ENCODE measurements at places on chromosomes 3 and 15. TPM values are rescaled to one million over a fixed set of nuclear protein-coding genes. Genes with fewer than 3 reads are reported as not detected.
A peak's percentile ranks its signal among the peaks of the same experiment; 100 is the strongest.

AMIGO3 gene
- not detected for total RNA-seq

ALDH1L1 gene
- total RNA-seq = not detected

PLA2G4F gene
- not detected for total RNA-seq

CCDC54 gene
- not detected for total RNA-seq

STXBP5L gene
- not detected for total RNA-seq

AGBL1 gene
- not detected for total RNA-seq

SPG11 gene
- 219 TPM for total RNA-seq

AZI2 gene
- total RNA-seq = 29.1 TPM

P2RY13 gene
- total RNA-seq = 0.90 TPM

- DNase-seq = no peak
Measured at GRCh38 chr3:101719604-101720185, 4.7 kb upstream of the CEP97 start.

GRCh38 chr15:66729331-66729951 is 27.4 kb downstream of the SMAD6 start:
- DNase-seq = no peak

DNA sequence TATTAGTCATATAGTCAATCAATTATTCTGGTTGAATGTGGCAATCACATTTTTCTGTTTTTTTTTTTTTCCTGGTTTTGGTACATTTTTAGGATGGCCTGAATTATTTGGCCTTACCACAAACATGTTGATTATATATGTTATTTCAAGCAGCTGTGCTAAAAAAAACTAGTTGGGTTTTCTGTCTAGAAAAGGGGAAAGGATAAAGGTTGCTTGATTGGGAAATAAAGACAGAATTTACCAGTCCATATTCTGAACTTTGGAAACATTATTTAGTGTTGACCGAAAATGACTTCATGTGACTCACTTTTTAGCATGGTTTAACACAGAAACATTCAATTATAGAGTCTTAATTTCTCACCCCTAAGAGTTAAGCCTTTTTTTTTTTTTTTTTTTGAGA is 8.1 kb downstream of the MORF4L1 start:
- DNase-seq = no peak

- DNase-seq = no peak
Measured at GRCh38 chr3:96756516-96756915, 57.9 kb upstream of the EPHA6 start.

DNA sequence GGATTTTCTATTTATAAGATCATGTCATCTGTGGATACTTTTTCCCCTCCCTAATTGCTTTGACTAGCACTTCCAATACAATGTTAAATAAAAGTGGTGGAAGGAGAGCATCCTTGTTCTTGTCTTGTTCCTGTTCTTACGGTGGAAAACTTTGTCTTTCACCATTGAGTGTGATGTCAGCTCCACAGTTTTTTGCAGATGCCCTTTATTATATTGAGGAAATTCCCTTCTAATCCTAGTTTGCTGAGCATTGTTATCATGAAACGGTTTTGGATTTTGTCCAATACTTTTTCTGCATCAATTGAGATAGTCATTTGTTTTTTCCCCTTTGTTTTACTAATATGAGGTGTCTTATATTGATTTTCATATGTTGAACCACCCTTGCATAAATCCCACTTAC is 19.9 kb upstream of the IL20RB start:
- DNase-seq = no peak

- no peak for DNase-seq
Measured at GRCh38 chr15:39031596-39031995, 467.0 kb upstream of the RASGRP1 start.

GRCh38 chr3:159776779-159777178 is 211.9 kb upstream of the IL12A start:
- DNase-seq = no peak

GRCh38 chr15:25862472-25863110 is 536 bp downstream of the ATP10A start:
- DNase-seq = peak; percentile 47

GRCh38 chr3:48441940-48442339 is 1.9 kb downstream of the TMA7 start:
- no peak for DNase-seq

DNA sequence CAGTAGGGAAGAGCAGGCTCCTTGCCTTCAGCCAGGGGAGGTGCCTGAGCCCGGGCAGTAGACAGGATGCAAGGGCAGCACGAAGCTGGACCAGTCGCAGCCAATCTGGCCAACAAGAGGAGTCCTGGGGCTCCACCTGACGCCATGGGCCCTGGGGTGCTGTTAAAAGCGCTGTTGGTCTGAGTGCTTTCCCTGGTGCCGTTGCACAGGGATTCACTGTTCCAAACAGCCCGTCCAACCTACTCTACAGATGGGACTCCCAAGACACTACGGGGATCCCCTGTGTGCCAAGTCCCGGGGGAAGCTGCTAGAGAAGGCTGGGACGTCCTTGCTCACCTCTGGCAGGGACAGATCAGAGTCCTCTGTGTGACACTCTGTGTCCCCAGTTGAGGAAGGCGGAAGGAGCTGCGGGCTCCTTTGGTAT is 632 bp downstream of the CTSH start:
- DNase-seq = no peak

GRCh38 chr3:69339760-69340159 is 46.1 kb downstream of the FRMD4B start:
- no peak for DNase-seq

DNA sequence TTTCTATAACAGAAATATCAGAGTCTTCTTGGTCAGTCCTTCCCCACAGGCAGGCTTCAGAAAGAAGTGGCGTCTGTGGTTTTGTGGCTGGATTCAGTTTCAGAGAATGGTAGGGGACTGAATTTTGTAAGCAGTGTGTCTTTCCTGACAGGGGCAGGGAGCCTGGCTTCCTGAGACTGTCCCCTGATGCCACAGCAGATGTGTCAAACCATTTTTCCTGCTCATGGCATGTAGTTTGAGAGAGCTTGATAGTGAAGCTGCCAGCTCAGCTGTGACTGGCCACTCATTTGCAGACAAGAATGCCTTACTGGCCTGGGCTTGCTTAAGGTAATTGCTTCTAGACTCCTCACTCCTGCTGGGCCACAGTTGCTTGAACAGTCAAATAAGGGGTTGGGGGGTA is 26.4 kb downstream of the LARS2 start:
- no peak for DNase-seq

DNA sequence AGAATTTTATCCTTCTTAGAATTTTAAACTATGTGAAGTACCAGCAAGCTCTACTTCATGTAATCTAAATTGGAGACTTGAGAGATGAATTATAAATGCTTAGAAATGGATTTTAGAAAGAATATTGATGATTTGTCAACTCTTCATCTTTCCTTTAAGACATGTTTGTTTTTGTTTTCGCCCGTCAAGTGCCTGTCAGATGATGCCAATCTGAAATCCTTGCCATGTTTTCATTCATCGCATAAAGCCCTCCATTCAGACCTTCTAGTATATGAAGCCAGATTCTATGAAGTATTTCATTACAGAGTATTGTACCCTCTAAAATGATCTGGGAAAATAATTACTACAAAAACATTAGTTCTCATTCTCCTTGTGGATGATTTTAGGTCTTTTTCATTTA is 223.2 kb upstream of the SOX2 start:
- DNase-seq = no peak

DNA sequence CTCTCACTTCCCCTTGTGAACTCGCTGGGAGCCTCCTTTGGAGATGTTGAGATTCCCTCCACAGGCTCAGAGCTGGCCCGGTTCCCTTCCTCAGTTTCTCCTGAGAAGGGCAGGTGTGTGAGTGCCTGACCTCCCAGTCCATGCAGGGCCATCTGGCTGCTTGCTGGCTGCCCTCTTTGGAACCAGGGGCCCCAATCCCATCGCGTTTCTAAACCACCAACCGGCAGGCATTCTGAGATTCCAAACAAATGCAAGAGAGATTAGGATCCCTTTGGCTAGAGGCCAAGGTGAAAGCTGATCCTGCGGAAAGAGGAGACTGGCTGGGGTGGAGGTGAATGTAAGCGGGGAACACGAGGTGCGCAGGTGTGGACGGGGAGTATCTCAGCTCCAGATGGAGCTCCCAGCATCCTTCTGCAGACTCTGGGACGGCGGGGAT is 2.9 kb upstream of the PRRT3 start:
- DNase-seq = no peak

DNA sequence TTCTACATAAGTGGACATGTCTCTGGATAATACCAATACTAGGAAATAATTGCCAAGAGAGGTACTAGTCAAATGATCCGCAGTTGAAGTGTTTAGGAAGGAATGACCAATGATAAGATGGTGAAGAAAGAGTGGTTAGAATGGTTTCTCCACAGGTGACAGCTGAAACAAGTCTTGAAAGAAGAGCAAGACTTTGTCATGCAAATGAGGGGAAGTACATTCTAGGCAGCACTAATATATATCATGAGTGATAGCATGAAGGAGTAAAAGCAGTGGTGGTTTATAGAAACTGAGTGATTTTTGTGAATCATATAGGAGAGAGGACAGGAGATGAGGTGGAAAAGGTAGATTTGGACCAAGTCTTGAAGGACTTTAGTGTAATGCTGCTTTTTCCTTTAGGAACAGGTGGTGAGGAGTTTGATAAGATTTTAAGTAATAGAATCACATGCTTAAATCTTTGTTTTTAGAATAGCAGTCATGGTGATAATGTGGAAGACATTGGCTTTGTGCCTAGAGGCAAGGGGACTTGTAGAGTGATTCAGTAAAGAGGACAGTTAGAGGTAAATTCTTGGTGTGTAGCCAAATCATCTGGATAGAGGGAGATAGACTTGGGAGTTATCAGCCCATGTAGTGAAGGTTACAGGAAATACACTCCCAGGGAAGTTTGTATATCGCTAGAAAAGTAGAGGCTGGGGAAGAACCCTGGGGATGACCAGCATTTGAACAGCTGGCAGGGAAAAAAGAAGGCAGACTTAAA is 31.9 kb downstream of the SLMAP start:
- peak; percentile 59 for DNase-seq

DNA sequence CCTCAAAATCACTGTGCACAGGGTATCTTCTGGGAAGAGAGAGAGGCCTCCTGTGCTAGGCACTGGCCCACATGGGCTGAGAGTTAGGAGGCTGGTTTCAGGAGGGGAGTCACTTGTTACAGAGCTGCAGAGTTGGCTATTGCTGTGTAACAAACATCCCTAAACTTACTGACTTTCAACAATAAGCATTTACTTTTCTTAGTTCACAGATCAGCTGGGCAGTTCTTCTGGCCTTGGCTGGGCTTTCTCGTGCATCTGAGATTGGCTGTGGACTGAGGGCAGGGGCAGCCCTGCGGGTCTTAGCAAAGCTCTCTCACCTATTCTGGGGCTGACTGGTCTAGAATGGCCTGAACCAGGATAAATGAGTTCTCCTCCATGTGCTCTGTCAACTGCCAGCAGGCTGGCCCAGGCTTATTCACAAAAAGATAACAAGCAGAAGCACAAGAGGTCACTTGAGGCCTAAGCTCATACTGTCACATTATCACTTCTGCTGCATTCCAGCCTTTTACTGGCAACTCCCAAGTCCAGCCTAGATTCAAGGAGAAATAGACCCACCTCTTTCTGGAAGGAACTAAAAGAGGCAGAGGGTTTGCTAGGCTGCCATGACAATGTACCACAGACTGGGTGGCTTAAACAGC is 17.2 kb upstream of the RBSN start:
- no peak for DNase-seq

DNA sequence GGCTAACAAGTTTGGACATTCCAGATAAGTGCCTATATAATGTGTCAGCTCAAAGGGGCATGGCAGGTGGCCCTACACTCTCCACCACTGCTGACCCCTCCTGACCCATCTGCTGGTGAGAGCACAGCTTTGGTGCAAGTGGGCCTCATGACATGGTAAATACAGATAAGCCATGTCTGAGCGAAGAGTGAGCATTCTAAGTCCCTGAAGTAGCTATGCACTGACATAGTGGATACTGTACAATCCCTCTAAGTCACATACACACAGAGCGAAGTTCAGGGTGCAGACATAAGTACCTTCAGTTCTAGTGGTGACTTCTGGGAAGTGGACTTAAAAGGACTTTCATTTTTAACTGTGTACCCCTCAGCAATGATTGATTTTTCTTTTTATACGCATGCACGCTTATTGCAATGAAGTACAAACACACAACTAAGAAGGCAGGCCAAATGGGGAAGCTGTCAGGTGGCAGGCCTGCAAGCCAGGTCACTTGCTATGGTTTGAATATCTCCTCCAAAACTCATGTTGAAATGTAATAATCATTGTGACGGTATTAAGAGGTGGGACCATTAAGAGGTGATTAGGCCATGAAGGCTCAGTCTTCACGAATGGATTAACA is 41.5 kb downstream of the TBC1D2B start:
- DNase-seq = no peak

DNA sequence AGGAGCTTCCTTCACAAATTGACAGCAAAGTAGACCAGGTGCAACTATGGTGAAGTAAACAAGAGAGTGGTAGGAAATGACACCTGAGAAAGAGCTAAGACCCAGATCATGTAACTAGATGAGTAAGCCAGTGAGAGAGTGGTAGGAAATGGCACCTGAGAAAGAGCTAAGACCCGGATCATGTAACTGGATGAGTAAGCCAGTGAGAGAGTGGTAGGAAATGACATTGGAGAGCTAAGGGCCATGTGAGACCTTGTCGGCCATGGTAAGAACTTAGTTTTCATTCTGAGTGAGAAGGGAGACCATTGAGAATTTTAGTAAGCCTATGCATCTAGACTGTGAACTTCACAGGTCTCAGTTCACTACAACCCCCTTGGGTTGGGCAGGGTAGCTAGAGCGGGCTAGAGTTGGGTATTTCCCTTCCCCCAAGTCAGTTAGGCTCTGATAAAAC is 5.4 kb upstream of the SENP7 start:
- DNase-seq = peak; percentile 19

DNA sequence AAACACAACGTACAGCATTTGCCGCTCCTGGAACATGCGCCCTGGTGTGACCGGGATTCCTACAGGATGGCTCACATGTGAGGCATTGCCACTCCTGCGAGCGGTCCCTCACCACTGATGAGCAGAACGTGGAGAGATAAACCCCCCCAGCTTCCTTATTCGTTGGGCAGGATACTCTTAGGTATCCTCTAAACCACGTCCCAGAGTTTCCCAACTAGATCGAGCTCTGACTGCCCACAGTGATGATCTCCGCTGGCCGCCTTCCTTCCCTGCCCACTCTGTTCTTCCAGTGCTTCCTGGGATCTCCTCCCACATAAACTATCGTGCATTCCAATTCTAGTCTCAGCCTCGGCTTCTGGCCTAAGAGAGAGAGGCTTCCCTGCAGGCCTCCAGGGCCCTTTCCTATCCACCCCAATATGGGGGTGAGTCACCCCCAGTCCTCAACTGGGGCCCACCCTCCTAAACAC is 91.8 kb downstream of the TOP2B start:
- DNase-seq = no peak

- DNase-seq = no peak
Measured at GRCh38 chr15:30062881-30063280, 19.9 kb upstream of the GOLGA8J start.

GRCh38 chr3:4225005-4225471 is 78.1 kb upstream of the SETMAR start:
- no peak for DNase-seq

Measured in B cell (primary cell).